WTC11 (cell line): ENCODE measurements at places on chromosomes 7 and 10.

DNA sequence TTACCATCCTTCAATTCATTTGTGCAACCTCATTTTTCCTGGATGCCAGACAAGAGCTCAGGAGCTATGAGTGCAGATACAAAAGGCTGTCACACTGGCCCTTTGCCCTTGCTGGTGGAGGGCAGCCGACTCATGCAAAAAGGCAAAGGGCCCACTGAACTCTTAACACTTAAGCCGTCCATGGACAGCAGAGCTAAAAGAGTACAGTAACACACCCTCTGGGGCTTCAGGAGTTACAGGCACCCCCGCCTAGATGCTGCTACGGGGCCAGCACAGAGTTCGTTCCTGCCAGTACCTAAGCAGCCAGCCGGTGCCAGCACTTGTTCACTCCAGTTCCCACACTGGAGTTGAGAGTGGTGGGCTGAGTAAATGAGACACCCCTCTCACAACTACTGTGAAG lies 69.9 kb upstream of the MRLN start:
- DNase-seq, result no peak

- DNase-seq, result no peak
Measured at GRCh38 chr10:583433-583832, 106.0 kb downstream of the DIP2C start.

DNA sequence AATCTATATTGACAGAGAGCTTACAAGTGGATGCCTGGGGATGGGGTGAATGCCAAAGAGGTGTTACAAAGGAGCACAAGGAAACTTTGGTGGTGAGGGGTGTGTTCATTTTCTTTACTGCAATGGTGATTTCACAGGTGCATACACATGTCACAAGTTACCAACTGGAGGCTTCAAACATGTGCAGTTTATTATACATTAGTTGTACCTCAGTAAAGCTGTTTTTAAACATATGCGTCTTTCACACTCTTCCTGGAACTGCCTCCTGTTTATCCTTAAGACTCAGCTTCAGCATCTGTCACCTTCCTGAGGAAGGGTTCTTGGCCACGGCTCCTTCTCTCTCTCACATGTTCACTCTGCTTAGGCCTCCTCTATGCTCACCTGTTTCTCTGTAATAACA lies 731.5 kb downstream of the PARD3 start:
- no peak for DNase-seq

DNA sequence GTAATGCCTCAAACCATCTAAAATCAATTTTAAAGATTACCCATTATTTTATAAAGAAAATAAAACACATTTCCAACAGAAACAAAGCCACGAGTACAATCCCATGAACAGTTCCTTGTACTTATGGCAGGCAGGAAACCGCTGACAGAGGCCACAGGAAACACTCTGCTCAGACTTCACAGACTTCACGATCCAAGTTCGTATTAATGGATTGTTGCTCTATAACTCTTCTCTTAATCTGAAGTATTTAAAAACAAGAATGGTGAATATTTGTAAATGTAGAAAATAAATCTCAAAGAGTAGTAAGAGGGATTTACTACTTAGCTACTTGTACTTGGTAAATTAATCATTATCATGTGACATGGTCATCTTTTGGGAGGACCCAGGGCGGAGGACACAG lies 78.3 kb downstream of the SNX10 start:
- DNase-seq, result no peak

DNA sequence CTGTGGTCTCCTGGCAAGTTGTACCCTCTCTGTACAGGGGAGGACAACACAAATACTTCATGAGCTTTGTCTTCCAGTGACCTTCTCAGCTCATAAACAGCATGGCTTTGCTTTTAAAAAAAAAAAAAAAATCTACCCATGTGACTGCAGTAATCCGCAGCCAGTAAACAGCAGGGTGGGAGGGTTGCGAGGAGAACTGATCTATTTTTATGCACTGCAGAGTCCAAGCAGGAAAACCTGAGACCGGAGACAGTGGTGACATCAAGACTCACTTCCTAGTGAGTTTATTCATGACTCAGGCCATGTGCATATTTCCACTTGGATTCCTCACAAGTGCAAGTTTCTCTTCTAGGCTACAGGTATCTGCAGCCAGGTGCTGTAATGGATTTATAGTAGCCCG lies 127.9 kb downstream of the NRF1 start:
- no peak for DNase-seq

DNA sequence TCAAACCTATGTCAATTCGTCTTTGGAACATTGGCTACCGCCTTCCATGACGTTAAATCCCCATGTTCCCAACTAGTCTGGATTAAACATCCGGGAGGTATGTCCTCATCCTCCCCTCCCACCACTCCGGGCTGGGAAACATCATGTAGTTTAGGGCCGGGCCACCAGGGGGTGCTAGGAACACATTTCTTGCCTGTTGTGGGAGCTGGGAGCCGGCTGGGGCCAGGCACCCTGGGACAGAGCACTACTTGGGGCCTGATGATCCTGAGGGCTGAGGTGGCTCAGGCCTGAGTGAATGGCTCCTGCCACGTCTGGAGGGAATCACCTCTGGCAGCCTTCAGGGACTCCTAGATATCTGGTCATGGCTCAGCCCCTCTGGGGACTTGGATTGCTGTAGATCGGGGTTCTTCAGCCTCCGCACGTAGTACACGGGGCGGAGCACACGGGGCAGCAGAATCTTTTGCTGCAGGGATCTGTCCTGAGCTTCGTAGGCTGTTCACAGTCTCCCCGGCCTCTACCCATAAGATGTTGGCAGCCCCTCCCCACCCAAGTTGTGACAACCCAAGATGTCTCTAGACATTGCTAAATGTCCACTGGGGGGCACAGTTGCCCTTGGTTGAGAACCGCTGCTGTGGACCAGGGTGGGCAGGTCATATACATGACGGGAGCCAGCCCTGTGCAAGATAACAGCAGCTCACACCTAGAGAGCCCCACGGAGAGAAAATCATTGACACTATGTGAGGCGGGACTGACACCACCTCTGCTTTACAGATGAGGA lies 141.2 kb upstream of the ZNF716 start:
- peak; percentile 12 for DNase-seq

DNA sequence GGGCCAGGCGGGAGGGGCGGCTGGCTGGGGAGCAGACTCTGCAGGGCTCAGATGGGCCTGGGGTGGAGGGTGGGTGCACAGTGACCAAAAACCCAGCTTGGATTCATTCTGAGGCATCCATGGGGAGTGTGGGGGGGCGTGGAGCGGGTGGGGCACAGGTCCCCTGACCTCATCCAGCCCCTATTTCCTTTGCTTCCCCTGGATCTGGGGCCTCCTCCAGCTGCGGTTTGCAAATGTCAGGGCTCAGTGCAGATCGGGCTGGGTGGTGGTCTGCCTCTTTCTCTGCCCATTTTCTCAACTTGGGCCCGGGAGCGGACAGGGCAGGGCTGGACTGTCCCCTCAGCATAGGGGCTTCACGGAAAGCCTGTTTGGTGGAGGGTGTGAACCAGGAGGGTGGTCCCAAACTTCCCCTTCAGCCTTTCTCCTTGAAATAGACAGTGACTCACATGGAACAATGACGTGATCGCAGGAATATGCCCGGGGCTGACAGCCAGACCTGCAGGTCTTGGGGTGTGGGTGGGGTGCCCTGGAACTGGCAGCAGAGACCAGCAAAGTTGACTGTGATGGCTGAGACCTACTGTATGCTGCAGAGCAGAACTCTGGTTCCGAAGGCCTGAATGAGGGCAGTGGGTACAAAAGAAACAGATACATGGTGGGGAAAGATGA lies 72.9 kb upstream of the PODXL start:
- no peak for DNase-seq

- no peak for DNase-seq
Measured at GRCh38 chr7:132545756-132546155, 30.5 kb downstream of the PLXNA4 start.
